ENCODE measurements at places on chromosomes 2 and 18.

- DNase-seq = no peak
Measured at GRCh38 chr2:175383286-175383685, 201.8 kb upstream of the ATP5MC3 start.

DNA sequence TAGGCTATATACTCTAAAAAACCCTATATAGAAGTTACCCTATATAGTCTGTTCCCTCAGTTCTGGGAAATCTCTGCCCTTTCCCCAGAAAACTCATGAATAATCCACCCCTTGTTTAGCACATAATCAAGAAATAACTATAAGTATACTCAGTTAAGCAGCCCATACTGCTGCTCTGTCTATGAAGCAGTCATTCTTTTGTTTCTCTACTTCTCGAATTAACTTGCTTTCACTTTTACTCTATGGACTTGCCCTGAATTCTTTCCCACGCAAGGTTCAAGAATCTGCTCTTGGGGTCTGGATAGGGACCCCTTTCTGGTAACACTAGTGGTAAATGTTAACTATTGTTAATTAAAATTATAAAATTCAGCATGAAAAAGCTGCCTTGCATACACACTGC, 17.4 kb upstream of the AP1S3 start:
- DNase-seq = no peak

GRCh38 chr2:111139637-111140317, 19.1 kb downstream of the BCL2L11 start:
- no peak for DNase-seq

DNA sequence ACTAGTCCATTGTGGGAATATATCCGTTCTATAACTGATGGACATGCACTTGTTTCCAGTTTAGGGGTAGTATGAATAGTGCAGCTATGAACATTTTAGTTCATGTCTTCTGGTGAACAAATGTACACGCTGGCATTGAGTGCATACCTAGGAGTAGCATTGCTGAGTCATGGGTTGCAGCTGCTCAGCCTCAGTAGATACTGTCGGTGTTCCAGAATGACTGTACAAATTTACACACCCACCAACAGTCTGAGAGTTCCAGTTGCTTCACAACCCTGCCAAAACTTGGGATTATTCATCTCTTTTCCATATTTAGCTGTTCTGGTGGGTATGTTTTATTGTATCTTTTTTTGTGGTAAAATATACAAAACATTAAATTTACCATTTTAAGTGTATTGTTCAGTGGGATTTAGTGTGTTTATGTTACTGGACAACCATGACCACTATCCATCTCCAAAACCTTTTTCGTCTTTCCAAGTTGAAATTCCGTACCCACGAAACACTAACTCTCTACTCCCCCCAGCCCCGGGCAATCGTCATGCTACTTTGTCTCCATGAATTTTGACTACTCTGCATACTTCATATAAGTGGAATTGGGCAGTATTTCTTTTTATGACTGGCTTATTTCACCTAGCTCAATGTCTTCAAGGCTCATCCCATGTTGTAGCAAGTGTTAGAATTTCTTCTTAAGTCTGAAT, 281.0 kb downstream of the PRKCE start:
- no peak for DNase-seq

- DNase-seq = no peak
Measured at GRCh38 chr18:67475673-67476072, 40.8 kb downstream of the DSEL start.

DNA sequence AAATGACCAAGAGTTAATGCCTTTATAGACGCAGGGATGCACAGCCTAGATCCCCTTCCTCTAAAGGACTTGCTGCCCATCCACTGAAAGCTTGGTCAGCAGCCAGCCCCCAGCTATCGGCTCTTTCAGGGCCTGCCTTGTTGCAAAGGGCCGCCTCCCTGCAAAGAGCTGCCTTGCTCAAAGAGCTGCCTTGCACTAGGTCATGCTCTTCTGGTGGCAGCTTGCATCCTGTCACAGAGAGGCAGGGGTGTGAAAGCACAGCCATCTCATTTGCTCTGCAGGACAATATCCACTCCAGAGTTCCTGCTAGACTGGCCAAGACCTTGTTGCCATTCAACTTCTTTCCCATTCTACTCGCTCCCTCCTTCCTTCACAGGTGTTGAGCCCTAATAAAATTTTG, 137.1 kb downstream of the MCFD2 start:
- DNase-seq = no peak

GRCh38 chr2:85073033-85073432, 60.2 kb upstream of the TCF7L1 start:
- no peak for DNase-seq

GRCh38 chr2:235951982-235952381, 216.2 kb downstream of the GBX2 start:
- no peak for DNase-seq

DNA sequence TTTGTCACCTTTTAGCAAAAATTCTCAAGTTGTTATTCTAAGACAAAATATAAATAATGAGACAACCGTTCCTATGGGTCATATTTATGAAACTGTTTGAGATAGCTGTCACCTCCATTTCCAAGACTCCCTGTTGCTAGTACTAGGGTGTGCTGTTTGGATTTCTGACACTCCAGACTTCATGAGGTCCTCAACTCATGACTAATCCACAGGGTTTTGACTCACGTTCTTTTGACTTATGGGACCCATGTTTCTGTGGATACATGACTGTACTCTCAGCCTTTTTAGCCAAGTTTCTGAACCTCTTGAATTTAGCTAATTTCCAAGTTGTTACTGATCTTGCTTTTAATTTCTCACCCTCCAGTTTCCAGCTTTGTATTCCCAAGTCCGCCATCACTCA, 178.7 kb upstream of the FAM98A start:
- DNase-seq = no peak

Measured in Caco-2 (cell line).